Activated CD8-positive, alpha-beta memory T cell treated with anti-CD3 and anti-CD28 coated beads for 1 hour (primary cell): ENCODE measurements at places on chromosomes 5 and 9.

DNA sequence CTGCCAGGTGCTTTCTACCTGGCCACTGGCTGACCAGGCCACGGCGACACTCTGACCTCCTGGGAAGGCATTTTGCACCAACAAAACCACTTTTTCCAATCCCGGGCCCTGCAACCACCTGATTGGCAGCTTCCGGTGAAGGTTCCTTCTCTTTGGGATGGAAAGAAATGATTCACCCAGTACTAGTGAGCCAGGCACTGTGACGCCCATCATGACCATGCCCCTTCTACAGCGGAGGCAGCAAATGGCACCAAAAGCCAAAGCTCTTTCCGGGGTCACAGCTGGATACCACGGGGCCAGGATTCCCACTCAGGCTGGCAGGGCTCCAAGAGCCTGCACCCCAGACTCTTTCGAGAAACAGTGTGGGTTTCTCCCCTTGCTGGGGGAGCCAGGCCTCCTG lies 4.7 kb downstream of the NOTCH1 start:
- no peak for DNase-seq

DNA sequence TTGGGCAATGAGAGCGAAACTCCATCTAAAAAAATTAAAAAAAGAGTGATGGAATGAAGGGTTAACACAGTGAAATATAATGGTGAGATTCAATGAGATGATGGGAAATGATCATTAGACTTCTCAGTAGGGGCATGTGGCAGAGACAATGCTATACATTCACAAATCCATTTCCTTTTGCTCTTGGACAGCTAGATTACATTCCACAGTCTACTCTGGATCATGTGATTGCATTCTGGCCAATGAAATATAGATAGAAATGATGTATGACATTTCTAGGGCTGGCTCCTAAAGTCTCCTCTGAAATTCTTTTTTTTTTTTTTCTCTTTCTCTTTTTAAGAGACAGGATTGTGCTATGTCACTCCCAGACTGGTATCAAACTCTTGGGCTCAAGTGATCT lies 3.8 kb upstream of the GALT start:
- no peak for DNase-seq

DNA sequence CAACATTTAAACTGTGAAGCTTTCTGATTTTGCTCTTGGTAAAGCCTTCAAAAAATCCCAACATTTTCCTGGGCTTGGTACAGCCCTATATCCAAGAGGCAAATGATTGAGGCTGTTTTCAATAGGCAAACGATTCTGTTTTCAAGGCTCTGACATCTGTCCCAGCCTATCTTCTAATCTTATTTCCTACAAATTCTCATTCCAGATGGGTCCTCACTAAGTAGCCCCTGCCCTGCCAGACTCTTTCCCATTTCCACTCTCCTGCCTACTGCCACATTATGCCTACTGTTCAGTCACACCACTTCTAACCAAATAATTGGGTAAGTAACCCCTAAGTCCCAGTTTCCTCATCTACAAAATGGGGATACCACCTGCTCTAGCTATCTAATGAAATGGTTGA lies 3.5 kb downstream of the GBA2 start:
- no peak for DNase-seq

DNA sequence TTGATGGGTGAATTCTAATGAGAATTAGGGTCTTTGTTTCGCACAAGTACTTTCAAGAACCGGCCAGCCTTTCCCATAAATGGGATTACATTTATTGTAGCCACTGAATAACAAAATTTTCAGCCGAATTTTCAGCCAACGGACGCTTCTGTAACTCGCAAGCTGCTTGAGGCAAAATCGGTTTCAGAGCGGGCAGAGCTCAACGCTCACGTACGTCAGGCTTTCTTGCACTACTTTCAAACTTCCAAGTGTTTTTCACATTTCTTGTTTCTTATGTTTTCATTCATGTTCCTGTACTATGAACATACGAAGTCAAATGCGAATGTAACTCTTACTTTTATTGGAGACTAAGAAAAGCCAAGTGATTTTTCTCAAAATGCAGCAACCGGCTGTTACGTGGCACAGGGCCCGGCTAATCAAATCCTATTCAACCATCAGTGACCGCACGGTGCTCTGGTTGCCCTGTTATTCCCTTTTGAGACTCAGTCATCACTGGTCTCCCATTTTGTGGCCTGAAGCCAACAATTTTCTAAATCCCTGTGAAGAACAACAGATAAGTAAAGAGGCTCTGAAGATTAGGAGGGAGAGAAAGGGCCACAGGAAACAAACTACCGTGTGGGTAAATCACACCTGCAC lies 68.5 kb downstream of the SLC28A3 start:
- DNase-seq, result no peak

DNA sequence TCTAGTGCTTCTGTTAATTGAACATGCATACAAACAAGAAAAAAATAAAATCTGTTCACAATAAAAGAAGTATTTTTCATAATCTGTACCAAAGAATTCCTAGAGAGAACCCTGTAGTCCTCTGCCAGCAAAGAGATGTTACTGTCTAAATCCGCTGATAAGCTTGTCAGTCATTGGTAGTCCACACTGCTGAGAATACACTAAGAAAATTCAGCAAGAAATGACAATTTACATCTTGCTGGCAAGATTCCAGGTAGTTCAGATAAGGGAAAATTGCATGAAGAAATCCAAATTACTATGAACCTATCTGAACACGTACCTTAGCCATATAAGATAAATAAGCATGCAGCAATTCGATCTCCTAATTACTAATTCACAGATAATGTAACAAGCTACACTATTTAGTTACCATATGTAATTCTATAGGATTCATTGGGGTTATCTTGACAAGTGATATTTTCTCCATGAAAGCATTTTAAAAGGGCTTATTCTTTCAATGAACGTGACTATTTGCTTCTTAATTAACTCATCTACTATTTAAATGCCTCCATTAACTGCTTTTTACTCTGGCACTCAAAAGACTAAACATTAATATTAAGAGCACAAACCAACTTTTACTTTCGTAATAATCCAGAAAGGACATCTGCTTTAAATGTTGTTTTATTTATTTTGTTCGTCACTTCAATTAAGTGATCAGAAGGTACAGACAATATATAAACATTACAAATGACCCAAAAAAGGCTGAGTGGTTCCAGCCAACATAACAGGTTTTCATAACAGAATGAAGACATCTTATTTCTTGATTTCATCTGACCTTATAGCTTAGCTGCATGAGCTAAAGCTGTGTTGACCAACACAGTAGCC lies 9.7 kb downstream of the MPDZ start:
- DNase-seq, result no peak

DNA sequence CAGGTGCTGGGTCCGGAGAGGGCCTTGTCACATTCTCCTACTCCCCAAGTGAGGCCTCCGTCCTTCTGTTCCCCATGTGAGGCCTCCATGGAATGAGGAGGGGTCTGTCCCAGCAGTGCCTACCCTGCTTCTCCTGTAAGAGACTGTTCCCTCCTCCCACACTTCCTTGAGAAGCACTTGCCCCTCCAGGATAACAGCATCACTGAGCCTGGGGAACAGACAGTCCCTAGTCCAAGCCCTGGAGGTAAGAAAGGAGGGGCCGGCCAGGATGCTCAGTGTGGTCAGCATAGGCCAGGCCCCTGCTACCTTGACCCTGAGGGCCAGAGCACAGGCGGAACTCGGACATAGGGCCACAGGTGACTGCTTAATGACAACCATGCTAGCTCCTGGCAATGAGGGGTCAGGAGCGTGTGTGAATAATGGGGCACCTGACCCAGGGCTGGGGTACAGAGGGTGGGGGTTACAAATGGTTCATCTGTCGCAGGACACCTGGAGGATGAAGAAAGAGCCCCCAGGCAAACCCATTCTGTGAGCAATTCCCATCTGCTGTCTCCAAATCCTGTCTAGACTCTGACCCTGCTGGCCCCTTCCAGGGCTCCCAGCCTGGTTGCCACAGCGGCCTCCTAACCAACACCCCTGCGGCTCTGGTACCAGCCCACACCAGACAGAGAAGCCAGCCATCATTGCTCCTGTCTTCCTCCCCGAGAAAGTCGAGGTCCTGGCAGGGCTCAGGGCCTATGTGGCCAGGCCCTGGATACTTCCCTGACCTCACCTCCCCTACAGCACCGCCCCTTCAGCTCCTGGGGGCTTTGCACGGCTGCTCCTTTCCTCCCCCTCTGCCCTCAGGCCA lies 20.3 kb downstream of the RALGDS start:
- no peak for DNase-seq

- DNase-seq, result peak; percentile 70
Observed at GRCh38 chr5:672329-673160, 20.6 kb downstream of the TPPP start.

DNA sequence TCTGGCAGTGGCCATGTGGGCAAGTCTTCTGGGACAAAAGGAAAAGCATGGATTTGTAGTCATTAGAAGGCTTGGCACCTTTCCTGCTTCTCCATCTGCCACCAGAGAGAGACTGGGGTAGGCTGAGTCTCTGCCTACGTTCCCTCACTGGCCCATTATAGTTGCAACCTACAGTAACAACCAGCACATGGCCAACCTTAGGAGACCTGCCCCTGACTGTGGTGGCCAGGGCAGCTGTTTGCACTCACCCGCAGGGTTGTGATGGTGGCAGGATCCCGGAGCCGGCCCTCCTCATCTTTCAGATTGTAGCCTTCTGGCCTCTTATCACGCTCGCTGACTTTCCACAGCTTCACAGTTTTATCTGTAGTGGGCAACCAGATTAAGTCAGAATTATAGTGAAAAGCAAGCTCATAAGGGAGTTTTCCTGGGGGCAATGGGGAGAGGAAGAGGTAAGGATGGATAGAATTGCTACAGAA lies 174.9 kb upstream of the GPR151 start:
- no peak for DNase-seq

DNA sequence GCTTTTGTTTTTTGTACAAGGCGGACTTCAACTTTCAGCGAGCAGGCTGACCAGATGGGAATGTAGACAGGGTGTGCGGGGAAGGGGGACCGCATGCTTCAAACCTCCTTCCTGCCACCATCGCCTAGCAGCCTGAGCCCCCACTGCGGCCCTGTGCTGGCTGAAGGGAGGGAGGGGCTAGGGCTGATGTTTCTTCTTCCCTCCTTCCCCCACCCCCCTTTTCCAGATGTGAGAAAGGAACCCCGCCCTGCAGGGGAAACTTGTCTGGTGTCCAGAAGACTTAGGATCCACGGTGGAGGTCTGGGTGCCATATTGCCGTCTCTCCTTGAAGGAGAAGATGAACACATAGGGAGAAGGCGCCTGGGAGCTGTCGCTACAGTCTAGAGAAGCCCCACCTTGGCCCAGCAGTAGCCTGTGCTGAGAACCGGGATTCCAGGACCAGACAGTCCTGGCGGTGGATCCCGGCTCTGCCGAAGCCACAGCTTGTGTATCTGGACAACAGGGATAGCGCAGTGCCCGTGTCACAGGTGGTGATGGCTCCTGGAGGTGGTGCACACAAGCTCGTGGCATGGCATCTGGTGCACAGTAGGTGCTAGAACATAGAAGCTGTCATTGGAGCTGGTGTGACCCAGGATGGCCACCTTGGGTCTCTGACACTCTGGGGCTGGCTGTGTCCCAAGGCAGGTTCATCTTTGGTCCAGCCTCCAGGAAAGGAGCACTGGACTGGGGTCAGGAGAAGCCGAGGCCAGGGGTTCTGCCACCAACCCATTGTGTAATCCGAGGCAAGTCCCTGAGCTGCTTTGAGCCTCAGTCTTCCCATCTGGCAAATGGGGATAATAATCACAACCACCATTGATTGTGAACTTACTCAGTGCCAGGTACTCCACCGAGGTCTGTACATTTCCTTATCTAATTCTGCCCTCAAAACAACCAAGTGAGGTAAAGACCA lies 205.6 kb downstream of the C9orf50 start:
- DNase-seq, result no peak

DNA sequence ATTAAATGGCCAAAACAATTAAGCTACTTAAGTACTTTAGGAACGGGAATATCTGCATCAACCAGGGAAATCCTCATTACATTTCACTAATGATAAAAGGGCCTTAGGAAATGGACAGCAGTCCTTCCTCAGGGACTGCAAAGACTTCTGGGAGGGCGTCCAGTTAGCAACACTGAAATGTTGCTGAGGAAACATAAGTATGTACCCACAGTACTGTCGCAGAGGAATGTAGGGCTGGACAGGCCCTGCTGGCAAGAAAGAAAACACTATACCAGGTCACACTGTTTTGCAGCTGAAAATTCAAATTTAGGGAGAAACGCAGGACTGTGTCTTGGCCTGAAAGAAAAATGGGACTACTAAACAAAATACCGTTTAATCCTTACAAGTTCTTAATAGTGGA lies 1.3 kb downstream of the C5orf15 start:
- DNase-seq, result no peak

GRCh38 chr9:103804077-103804735 lies 289.9 kb upstream of the SMC2 start:
- DNase-seq, result no peak

DNA sequence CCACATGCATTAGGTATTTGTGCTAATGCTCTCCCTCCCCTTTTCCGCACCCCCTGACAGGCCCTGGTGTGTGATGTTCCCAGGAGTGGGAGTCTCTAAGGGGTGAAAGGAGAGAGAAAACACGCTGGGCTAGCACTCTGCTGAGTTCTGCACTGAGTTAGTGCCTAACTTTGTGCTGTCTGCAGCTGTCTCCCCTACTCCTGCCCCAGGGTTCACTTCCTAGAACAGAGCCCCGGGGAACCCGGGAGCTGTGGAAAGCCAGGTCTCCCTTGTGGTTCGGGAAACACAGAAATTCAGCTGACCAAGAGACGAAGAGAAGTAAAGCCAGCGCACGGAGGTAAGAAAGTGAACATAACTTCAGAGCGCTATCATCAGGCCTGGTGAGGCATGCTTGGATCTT lies 20.7 kb upstream of the ANKRD18A start:
- DNase-seq, result no peak

DNA sequence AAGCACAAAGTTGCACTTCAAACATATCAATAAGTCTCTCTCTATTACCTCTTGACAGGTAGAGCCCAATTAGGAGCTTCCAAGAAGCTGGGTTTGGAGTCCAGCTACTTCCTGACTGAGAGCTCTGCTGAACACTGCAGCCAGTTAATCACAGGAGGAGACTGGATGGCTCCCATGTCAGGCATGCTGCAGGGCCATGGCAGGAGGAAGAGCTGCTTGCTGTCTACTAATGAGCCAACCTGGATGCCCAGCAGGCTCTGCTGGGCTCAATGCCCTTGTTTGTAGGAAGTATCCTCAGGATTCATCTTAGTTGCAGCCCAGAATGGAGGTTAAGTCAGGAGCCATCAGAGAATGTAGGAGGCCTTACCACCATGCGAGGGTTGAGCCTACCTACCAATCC lies 91.9 kb downstream of the TMEM215 start:
- no peak for DNase-seq

- DNase-seq, result no peak
Observed at GRCh38 chr5:125411744-125412560, 665.5 kb upstream of the ZNF608 start.

DNA sequence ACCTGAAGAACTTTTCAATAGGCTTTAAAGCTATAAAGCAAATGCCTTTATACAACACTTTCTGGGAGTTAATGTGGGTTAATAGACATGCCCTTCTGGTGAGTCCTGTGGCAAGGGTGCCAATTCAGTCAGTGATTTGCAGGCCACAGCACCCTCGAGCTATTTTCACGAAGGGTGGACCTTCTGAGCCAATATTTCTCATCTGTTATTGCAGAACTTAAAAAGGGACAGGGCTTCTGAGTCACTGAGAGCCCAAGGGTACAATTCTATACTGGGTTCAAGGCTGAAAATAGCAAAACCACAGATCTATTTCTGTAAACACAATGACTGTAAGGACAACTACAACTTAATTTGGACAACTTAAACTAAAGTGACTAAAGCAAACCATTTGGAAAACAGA lies 92.8 kb downstream of the GABRG2 start:
- no peak for DNase-seq
